ENCODE measurements at places on chromosomes 12 and 14. TPM values are rescaled to one million over a fixed set of nuclear protein-coding genes. Genes with fewer than 3 reads are reported as not detected.

FOXN4 gene
- total RNA-seq, result not detected

TSPAN19 gene
- not detected for total RNA-seq

C14orf132 gene
- not detected for total RNA-seq

ANO4 gene
- not detected for total RNA-seq

CLEC4E gene
- total RNA-seq, result not detected

ZDHHC22 gene
- not detected for total RNA-seq

RPL6 gene
- 1,014 TPM for total RNA-seq

SYNE2 gene
- total RNA-seq, result 97.4 TPM

KCNH5 gene
- total RNA-seq, result not detected

RAD9B gene
- 0.62 TPM for total RNA-seq

ACOT4 gene
- total RNA-seq, result 0.84 TPM

KRT85 gene
- not detected for total RNA-seq

VDR gene
- total RNA-seq, result 12.0 TPM

APOF gene
- not detected for total RNA-seq

NELL2 gene
- 1.6 TPM for total RNA-seq

TSPAN11 gene
- not detected for total RNA-seq

DDX47 gene
- total RNA-seq, result 81.3 TPM

IFNG-AS1 gene
- total RNA-seq, result 2.7 TPM

LMO3 gene
- not detected for total RNA-seq

JPH4 gene
- total RNA-seq, result 0.07 TPM

IAPP gene
- total RNA-seq, result not detected

KCNC2 gene
- not detected for total RNA-seq

APPL2 gene
- total RNA-seq, result 26.4 TPM

TSPAN8 gene
- not detected for total RNA-seq

SLC6A15 gene
- not detected for total RNA-seq

PA2G4 gene
- 233 TPM for total RNA-seq

LRRIQ1 gene
- not detected for total RNA-seq

PPM1H gene
- total RNA-seq, result not detected

SLC10A1 gene
- total RNA-seq, result not detected

PDZRN4 gene
- total RNA-seq, result not detected

KRT77 gene
- not detected for total RNA-seq

HOXC10 gene
- total RNA-seq, result not detected

KLHL33 gene
- 0.43 TPM for total RNA-seq

PIANP gene
- total RNA-seq, result 0.17 TPM

SMIM41 gene
- not detected for total RNA-seq

ALDH2 gene
- total RNA-seq, result not detected

CERS5 gene
- 115 TPM for total RNA-seq

NGB gene
- total RNA-seq, result not detected
